Esophagus squamous epithelium (tissue), 5 donors: ENCODE measurements at places on chromosomes 7 and 10.

GRCh38 chr7:1853431-1853985 is 183.4 kb downstream of the ELFN1 start:
- DNase-seq: no peak

- no peak for DNase-seq
Observed at GRCh38 chr10:129194181-129194870, 272.7 kb upstream of the MGMT start.

GRCh38 chr7:141122736-141123135 is 48.9 kb downstream of the TMEM178B start:
- no peak for DNase-seq

DNA sequence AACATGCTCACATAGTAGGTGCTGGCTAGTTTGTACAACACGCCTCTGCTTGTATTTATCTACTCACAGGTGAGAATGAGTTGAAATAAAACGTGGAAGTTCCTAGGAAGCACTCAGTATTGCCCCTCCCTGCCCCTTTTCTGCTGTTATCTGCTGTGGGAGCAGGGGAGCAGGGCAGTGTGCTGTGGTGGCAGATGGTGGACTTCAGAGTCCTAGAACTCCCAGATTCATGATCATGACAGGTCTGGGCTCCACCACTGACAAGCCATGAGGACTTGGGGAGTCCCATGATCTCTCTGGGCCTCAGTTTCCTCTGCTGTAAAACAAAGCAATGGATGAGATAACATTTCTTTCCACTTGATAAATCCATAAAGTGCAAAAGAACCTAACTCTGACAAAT is 11.6 kb upstream of the PRKCQ start:
- DNase-seq: no peak

- no peak for DNase-seq
Observed at GRCh38 chr10:101969412-101969922, 86.5 kb downstream of the ARMH3 start.

DNA sequence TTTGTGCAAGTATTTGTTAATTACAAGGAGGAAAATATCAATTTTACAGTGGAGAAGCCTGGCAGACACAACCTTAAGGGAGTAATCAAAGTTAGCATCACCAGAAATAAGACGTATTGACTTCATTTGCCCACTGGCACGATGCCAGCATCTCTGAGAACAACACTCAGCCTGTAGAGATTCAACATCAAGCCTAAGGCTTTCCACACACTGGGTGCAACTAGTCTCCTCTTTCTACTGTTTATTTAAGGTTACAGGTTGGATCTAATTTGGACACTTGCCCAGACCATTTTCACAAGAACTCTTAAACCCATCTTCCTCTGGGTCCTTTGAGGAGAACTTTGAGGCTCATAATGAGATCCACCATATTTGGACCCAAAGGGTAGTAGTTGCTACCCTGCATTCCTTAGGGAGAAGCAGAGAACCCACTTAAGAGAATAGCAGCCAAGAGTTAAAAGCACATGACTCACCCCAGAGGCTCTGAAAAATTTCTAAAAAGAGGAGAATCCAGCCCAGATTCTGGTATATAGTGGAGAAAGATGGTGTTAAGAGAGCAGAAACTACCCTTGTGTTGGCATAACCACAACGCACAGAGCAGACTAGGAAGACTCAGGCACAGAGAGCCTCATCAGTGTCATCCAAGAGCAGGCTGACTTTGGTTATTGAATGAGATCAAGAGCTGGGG is 97.3 kb downstream of the CCDC71L start:
- no peak for DNase-seq

DNA sequence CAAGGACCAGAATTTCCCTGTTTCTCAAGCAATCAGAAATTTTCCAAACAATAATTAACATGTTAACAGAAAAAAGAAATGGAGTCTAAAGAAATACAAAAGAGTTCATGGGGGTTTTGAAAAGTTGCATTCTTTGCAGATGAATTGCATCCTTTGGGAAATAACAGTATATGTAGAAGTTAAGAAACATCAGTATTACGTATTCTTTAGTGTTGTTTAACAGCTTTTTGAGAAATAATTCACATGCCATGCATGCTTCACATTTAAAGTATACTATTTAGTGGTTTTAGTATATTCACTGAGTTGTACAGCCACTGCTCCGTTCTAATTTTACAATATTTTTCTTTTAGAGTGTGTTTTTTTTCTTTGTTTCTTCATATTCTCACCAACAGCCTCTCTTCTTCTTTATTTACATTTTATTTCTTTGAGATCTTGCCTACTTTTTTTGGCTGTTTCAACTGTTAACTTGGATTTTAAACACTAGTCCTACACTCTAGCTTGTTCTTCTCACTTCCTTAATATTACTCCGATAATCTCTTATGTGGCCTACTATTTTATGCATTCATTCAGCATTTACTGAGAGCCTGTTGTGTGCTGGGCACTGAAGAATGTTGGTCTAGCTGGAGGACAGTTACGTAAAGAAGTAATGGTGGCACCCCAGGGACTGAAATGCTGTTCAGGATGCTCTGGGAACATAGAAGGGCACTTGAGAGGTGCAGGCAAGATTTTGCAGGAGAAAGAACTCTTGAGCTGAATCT is 330.1 kb downstream of the EXOC4 start:
- no peak for DNase-seq

DNA sequence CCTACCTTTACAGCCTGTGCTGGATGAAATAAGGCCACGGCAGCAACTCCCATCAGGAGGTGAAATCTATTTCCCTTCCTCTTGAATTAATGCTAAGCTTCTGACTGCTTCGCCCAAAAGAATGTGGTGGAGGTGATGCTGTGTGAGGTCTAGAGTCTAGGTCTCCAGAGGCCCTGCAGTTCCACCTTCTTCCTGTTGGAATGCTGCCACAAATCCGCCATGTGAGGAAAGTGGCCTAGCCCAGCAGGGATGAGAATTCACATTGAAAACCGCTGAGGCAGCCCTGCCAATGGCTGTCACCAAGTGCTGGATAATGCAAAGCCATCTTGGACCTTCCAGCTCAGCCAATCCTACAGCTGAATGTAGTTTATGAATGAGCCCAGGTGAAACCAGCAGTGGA is 28.0 kb downstream of the RHOBTB1 start:
- no peak for DNase-seq

DNA sequence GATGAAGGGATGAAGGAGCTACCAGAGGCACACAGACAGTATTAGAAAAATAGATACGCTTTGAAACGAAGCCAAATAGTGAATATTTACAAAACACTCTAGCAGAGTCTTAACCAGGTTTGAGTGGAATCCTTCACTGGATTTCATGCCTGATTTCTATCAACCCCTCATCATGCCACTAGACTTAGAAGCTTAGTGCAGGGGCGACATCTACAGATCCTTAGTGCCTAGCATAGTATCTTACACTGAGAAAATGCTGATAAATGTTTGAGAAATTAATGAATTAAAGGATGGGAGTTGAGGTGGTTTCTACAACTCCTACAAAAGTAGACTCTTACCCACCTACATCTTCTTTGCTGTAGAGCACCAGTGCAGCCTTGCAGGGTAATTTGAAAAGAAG is 54.7 kb upstream of the CCNJ start:
- no peak for DNase-seq

- DNase-seq: no peak
Observed at GRCh38 chr7:75953931-75954330, 39.0 kb downstream of the POR start.

GRCh38 chr10:96371356-96371755 is 12.6 kb upstream of the OPALIN start:
- DNase-seq: no peak

DNA sequence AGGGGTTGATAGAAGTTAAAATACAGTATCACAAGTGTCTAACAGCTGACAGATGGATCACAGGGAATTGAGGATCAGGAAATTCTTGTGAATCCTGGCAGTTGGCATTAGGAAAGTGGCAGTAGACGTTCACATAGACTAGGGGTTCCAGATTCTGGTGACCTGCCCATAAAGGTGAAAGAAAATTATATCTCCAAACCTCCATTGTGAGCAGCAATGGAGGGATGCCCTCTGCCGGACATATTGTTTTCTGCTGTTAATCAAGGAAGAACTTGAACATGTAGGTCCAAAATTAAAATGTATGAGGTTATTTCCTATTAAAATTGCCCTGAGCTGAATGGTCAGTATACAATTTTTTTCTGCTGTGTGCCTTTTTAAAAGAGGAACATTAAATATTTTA is 5.1 kb downstream of the NME8 start:
- no peak for DNase-seq

GRCh38 chr10:65838811-65839210 is 1087.0 kb upstream of the LRRTM3 start:
- DNase-seq: no peak
